ENCODE measurements at places on chromosomes 12 and 14.

- no peak for DNase-seq
Observed at GRCh38 chr12:119366007-119366406, 31.5 kb downstream of the CCDC60 start.

GRCh38 chr12:74412606-74413230, 124.9 kb upstream of the ATXN7L3B start:
- peak; percentile 10 for DNase-seq

- no peak for DNase-seq
Observed at GRCh38 chr14:25042362-25043299, 7.3 kb downstream of the STXBP6 start.

- DNase-seq: no peak
Observed at GRCh38 chr12:103249607-103250006, 246.2 kb downstream of the C12orf42 start.

DNA sequence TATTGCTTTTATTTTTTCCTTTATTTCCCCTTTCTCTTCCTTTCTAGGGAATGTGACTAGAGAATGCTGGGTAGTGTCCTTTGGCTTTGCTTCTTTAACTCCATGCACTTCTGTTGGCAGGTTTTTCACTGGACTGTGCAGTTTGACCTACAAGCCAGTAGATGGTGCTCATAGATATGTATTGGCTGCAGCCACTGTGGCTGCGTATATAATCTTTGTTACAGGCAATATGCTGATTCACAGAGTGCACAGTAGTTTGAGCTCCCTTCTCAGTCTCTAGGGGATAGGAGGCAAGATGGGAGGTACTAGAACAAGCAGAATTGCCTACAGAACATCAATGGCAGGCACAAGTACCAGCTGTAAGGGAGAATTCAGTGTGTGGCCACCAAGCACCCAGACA, 503.5 kb downstream of the LRFN5 start:
- DNase-seq: peak; percentile 28

DNA sequence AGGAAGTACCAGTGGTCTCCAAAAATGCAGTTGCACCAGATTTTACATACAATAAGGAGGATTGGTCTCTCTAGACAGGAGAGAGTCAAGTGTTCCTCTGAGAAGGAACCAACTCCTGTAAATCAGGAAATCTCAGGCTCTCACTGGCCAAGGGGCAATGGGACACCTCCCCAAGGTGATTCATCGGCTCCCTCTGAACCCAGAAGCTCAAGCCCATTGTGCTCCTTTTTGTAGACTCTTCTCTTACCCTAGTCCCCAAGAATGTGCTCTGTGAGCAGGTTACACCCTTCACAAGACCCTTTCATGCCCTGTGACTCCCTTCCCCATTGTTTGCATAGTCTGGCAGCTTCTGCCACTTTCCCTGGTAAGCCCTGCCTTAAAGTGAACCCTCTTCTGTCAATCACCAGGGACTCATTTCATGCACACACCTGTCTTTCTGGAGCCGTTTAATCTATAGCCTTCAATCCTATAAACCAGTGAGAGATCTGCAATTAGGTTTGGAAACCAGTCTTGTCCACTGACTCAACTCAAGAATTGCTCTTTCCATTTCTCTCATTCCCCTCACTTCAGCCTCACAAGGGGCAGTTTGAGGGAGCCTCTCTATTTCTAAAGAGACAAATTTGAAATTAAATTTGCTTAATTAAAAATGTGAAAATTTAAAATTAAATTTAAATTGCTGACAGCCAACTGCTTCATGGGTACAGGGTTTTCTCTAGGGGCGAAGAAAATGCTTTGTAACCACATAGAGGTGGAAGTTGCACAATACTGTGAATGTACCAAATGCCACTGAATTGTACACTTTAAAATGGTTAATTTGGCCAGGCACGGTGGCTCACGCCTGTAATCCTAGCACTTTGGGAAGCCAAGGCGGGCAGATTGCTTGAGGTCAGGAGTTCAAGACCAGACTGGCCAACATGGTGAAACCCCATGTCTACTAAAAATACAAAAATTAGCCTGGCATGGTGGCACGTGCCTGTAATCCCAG, 38.3 kb upstream of the LTA4H start:
- DNase-seq: no peak

GRCh38 chr12:49059299-49060171, 1.1 kb downstream of the KMT2D start:
- DNase-seq: peak; percentile 43

GRCh38 chr12:50842637-50843493, at the start of gene TMPRSS12:
TMPRSS12 (plus strand) TSS chr12:50842926; CDS start chr12:50842965, 39 bp downstream.
- DNase-seq: no peak

- no peak for DNase-seq
Observed at GRCh38 chr12:18057051-18057450, 32.9 kb downstream of the RERGL start.

DNA sequence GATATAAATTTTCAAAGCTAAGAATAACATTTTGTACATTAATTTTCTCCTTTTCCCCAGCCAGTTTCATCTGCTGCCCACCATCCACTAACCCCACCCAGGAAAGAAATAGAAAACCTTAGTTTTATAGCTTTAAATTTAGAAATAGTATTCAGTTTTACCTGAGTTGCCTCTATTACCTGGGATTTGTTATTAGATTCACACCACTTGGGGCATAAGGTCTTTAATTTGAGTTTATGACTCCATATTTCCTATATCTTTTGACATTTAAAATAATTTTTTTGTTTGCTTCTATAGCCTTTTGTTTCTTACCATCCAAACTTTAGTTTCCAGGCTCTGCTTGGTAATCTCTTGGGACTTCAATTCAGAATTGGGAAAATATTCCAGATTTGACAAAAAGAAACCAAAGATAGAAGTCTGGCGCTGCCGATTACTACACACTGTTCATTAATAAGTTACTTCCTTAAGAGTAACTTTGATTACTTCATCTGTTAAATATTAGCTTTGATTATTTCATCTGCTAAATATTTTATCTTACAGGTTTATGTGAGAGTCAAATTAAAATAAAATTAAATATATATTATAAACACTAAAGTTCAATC, 485.5 kb upstream of the FOXG1 start:
- no peak for DNase-seq

DNA sequence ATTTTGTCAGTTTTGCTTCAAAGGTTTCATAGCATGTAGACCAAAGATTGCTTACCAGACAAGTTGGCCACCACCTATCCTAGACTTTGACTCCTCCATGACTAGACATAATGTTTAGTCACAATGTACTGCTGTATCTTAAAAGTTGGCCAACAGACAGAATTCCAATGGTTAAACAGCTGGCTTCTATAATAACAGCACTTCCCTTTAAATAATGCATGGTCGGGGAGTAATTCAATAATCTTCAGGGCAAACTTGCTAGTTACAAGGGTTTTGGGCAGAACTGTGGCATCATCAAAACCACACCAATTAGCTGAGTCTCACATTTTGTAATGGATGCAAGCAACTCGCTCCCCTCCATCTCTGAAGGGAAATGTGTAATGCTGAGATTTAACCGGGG, 56.9 kb downstream of the IGF1 start:
- peak; percentile 6 for DNase-seq

DNA sequence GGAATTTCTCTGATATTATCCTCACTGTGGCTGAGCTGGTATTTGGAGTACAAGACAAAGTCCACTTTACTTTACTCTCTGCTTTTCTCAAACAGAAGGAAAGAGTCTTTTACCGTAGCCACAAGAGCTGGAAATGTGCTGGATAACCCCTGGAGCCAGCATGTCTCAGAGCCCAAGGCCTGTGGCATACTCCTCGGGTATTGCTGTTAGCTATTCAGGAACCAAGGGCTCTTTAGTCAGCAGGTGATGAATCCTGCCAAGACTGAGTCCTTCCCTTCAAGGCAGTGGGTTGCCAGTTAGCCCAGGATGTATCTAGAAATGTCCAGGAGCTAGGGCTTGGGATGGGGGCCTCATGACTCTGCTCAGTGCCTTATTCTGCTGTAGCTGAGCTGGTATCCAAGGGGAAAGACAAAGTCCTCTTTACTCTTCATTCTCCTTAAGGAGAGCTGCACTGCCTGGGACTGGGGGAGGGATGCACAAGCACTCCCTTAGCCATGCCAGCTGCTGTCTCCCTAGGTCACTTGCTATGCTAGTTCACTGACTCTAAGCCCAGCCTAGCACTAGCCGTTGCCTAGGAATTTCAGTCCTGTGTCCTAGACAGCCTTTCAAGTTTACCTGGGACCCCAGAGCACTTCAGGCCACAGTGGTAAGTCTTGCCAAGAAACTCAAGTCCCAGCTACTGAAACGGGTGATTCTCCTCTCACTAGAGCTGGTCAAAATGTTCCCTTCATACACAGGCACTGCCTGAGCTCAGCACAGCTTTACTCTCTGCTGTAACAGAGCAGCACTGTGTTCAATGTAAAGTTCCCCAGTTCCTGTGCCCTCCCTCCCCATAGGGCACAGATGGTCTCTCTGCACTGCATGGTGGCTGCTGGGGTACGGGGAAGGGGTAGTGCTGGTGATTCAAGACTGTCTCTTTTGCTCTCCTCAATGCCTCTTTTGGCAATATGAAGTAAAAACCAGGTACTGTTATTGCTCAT, 136.4 kb downstream of the SLC35F4 start:
- no peak for DNase-seq

- DNase-seq: peak; percentile 66
Observed at GRCh38 chr14:49173765-49174373, 412.3 kb downstream of the RPS29 start.

- no peak for DNase-seq
Observed at GRCh38 chr12:3427956-3428355, 63.0 kb upstream of the PRMT8 start.

DNA sequence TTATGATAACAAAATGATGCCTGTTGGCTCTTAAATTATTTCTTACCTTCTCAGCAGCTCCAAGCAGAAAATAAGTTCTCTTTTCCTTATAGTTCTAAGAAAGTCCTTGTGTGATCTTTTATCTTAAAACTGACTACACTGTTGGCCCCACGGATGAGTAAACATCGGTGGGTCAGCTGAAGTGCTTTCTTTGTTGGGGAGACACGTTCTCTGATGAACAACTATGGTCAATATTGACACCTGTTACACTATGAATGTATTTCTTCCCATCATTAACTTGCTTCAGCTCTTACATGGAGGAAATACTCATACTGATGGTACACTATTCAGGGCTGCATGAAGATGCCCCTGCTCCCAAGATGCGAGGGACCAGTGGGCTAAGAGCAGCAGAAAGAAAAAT, 110.8 kb upstream of the EEA1 start:
- DNase-seq: no peak

DNA sequence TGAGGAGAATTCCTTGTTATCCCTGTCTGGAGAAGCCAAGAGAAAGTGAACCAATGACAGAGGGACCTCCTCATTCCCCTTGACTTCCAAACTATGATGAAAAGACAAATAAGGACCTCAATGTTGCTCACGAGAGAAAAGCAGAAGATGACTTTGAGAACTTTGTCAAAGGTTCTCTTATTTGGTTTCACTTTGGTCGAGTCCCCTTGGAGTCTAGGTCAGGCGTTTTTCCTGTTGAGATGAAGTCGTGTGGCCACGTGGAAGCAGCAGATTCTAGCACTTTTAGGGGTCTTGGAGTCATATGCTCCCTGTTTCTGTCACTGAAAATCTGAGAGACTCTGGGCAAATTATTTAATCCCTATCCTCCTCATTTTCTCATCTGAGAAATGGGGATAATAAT, 33.8 kb upstream of the COL2A1 start:
- DNase-seq: no peak

GRCh38 chr12:43132291-43132690, 419.7 kb downstream of the ADAMTS20 start:
- DNase-seq: no peak

GRCh38 chr12:22228022-22228875, 106.3 kb downstream of the ST8SIA1 start:
- no peak for DNase-seq
